NCI-H1436 treated with DMSO at 0.1 percent for 48 hours (cell line): ENCODE measurements at places on chromosomes 1 and 21.

DNA sequence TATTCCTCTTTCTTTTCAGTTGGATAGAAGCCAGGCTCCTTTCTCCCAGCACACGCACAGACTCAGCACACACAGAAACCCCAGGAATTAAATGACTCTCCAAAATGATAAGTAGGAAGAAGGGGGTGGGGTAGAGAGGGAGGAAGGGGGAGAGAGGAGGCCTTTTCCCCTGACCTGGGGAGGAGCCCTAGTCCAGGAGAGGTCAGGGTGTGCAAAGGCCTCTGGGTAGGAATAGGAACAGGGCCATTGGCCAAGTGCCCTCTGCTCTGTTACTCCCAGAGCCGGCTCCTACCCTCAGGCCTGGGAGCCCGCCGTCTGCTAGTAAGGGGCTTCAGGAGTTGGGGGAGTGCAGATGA lies 35.6 kb upstream of the PUM1 start:
- no peak for DNase-seq

DNA sequence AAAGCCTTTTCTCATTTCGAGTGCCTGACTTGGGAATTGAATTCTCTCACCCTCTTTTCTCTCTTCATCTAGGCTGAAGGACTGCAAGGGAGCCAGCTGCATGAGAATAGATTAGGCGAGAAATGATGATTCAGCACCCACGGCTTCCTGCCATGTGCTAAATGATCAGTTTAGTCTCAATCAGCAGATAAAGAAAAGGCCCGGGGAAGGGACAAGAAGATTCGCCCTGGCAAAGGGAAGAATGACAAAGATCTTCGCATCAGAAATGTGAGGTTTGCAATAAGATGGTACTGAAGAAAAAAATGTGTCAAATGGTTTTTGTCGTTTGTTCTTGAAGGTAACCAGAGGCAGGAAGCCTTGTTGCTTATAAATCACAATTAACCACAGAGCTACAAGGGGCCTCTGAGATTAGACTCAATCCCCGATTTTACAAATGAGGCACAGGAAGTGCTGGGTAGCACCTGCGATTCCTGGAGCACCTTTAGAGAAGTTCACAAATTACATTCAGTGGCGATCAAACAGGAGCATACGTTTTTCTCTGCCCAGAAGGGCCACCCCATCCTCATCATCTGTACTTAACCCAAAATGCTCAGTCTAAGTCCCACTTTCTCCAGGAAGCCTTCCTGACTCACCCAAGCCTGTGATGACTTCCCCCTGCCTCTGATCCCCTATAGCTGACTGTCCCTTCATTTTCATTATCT lies 183.4 kb downstream of the ZNF281 start:
- no peak for DNase-seq

DNA sequence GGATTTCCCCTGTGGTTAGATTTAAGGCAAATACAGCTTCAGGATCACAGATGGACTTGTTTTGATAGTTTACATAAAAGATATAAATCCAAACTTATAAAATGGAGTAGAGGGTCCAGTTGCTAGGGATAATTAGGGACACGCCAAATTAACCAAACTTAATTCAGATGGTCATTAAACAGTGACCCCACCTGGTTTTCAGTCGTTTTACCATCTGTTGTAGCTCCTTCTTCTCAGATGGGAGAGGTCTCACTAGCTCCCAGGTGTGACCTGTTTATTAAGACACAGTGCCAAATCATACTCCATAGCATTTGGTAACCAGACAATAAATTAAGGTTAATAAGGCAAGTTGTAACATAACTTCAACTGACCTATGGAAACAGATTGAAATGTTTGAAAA lies 8.1 kb upstream of the GADD45A start:
- no peak for DNase-seq

DNA sequence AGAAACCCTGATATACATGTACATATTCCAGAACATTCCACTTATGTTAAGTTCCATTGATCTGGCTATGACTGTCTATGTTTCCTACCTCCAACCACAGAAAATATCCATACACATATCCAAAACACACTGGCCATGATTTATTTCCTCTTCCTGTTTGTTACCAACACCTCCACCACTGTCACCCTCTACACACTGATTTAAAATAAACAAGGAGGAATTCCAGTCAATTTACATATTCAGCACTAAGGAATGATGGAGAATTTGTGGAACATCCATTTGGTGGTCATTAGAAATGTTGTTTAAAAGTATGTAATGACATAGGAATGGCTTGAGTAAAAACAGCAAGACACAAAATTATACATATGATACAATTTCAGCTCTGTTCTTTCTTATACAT lies 5.5 kb upstream of the STX6 start:
- DNase-seq: no peak

GRCh38 chr1:100671601-100672000 lies 47.9 kb upstream of the VCAM1 start:
- DNase-seq: no peak

- no peak for DNase-seq
These were observed at the start of gene B4GALT2 for GRCh38 chr1:43978551-43979260. TSS of gene B4GALT2 (plus strand) at chr1:43979210. CDS start at chr1:43981161, 1,951 bp downstream.
